Cerebellar cortex (tissue), 1 donor: ENCODE measurements at places on chromosomes 3 and 15.
A peak's percentile ranks its signal among the peaks of the same experiment; 100 is the strongest.

DNA sequence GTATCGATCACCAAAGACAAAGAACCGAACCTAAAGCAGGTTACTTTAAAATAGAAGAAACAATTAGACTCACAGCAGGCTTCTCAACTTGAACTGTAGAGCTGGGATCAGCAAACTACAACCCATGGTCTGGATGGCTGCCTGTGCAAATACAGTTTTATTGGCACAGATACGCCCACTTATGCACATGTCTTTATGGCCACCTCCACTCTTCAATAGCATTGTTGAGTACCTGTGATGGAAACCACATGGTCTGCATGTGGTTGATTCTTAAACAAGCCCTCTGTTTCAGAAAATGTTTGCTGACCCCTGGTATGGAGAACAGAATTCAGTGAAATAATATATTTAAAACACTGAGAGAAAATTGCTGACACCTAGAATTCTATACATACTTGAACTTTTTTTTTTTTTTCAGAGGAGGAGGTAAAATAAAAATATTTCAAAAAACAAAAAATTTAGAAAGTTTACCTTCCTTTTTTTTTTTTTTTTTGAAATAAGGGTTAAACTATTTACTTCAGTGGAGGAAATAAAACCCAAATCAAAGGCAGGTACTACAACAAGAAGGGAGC lies 263.8 kb upstream of the ATP10A start:
- no peak for DNase-seq

DNA sequence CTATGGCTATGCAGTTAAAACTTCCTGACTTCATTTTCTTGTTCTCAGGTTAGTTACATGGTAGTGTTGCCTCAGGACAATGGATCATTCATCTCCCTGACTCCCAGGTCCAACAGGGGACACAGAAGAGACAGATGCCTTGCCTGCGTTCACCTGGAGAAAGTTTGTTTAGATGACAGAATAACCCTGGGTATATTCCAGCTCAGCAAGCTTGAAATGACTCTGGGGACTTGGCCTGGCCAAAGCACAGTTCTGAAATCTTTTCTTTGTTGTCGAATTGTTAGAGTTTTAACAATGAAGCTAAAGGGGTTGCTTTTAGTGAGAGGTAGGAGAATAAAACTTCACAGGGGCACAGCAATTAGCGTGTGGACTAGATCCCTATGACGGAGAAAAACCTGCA lies 206.1 kb downstream of the PDZRN3 start:
- no peak for DNase-seq

DNA sequence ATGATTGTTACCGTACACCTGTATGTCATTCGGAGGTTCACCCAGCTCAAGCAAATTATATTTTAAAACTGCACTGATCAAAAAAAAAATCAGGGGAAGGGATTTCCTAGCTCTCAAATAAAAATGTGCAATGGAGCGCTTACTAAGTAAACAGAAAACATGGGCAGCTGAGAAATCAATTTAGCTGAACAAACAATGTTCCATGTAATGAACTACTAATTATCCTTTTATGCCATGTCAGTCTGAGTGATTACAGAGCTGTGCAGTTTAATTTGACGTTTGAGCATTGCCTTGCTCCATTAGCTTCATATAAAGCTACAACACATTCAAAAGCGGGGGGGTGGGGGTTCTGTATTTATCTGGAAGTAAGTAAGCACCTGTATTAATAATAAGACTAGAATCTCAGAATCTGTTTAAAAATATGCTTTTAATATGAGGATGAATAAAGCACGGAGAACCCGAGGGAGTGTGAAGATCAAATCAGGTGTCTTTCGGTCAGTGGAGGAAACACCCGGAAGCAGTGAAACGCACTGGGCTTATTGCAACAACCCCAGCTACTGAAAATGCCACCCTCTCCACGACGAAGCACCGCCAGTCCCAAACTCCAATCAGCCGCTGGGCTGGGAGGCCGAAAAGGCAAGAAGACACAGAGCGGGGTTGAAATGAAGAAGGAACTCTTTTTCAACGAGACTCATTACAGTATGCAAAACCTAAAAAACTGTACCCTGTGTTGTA lies 196.5 kb upstream of the ATP11B start:
- no peak for DNase-seq

- DNase-seq = no peak
Measured at GRCh38 chr3:104108522-104108921, 1258.2 kb upstream of the ALCAM start.

DNA sequence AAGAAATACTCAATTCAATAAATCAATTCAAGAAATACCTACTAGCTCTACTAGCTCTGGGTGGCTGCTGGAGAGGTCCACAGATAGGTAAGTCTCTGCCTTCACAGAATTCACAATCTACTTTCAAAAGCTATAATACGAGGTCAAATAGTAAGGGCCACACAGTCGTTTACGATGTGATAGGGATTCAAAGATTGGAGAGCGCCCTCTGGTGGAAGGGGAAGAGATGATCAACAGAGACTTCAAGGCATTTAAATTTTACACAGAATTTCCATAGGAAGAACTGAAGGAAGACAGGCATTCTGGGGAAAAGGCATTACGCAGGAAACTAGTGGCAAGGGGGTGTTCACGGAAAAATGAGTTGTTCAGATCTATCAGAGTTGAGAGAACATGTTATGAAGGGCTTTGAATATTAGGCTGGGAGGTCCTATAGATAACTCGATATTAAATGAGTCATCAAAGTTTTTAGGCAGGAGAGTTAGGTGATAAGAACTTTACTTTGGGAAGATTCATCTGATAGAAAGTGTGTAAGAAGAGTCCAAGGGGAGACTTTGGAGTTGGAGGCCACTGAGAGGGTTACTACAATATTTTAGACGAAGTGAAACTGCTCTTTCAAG lies 128.8 kb downstream of the FRMD5 start:
- DNase-seq = peak; percentile 59

DNA sequence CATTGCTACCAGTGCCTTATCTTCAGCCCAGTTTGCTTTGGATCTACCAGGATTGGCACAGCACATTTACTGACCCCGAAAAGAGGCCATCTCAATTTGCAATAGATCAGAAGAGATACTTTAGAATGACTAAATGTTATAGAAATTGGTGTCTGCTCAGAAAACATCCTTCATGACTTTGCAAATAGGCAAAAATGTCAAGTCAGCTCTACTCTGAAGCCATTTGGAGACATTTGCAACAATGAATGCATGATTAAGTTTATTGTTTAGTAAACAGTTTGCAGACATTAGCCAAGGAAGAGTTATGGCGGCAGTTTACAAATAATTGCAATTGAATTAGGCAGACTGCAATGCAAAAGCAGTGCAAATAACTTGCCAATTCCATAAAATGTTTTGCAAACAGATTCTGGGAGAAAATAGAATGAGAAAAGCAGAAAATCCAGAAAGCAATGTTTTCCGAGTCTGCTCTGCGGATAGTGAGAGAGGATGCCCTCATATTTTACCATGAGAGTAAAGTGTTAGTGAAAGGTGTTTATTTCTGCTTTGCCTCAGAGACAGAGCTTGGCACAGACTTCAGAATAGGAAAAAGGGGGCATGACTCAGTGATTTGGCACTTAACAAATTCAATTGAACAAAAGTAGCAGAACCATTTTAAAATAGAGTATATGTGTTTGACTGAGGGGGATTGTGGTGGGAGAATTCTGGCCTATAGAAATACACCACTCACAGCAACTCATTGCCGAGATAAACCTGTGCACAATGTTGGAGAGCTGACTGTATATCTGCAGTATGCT lies 334.9 kb upstream of the NR2F2 start:
- DNase-seq = no peak

GRCh38 chr3:45993421-45994027 lies 2.1 kb downstream of the FYCO1 start:
- no peak for DNase-seq

DNA sequence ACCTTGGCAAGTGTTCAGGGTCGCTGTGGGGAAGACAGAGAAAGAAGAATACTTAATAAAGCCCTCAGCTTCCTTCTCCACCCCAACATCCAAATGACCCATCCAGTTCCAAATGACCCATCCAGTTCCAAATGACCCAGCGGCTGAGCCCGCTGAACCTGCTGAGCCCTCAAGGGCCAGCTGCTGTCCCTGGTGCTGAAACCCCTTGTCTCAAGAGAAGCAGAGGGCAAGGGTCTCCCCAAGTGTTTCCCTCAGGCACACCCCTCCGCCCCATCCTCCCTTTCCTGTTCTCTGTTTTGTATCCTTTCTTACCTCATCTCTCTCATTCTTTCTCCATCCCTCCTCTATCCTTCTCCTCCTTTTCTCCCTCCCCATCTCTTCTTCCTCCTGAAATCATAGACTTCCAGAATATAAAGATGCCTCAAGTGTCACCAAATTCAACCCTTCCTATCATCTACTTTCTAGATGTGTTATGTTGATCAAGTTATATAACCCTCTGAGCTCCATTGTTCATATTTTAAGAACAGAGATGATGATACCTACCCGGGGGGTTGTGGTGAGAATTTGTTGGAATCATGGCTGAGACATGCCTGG lies 29.0 kb downstream of the CCDC33 start:
- DNase-seq = no peak

DNA sequence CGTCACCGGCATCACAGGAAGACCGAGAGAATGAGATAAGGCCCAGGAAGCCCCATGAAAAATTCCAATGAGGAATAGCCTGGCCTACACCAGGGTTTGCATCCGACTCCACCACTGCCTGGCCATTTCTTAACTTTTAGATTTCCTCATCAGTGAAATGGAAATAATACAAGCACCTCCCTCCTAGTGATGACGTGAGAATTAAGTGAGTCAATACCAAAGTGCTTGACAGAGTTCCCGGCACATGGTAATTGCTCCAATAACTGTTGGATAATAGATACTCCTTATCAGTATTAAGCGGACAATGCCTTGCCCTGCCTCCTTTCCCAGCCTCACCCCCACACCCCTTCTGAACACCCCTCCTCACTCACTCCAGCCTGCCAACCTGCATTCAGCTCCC lies 105.4 kb downstream of the TLE3 start:
- no peak for DNase-seq

DNA sequence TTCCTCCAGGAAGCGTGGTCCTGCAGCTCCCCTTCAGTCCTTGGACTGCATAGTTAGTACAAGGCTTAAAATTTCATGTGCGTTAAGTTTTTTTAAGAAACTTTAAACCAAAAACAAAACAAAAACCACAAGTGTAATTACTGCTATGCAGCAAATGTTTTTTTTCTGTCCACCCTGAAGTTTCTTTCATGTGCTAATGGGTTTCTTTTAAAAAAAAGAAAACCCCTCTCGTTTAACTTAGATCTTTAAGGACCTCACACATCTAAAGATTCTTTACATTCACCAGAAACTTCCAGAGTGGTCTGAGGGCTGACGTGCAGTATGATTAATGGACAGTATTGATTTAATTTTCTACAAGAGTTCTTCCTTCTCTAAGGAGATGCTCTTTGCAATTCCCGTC lies 72.0 kb upstream of the PYGO1 start:
- no peak for DNase-seq

DNA sequence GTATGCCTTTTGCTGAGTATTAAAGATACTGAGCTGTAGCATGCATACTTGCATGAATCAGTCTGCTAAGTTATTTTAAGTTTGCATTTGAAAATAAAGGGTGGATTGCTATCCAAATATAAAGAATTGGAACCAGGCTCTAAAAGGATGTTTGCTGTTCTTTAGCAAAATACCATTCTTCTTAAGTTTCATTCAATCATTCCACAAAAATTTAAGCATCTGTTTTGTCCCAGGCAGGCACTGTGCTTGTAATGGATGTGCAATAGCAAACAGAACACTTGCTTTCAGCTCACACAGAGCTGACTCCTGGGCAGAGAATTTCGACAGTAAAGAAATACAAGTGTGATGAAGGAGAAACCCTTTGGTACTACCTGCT lies 151.1 kb downstream of the PGPEP1L start:
- DNase-seq = no peak

DNA sequence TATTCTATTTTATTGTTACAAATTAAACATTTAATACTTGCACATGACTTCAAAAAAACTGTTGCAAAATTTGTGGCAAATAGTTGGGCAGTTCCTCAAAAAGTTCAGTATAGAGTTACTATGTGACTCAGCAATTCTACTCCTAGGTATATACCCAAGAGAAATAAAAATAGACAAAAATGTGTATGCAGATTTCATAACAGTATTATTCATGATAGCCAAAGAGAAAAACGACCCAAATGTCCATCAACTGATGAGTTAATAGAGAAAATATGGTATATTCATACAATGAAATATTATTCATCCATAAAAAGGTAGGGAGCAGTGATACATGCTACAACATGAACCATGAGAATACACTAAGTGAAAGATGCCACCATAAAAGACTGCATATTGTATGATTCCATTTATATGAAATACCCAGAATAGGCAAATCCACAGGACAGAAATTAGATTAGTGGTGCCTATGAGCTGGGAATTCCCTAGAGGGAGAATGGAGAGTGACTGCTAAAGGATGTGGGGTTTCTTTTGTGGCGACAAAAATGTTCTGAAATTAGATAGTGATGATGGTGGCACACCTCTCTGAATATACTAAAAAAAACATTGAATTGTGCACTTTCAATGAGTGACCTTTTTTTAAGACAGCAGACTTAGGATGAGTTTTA lies 31.6 kb upstream of the CLASP2 start:
- no peak for DNase-seq

DNA sequence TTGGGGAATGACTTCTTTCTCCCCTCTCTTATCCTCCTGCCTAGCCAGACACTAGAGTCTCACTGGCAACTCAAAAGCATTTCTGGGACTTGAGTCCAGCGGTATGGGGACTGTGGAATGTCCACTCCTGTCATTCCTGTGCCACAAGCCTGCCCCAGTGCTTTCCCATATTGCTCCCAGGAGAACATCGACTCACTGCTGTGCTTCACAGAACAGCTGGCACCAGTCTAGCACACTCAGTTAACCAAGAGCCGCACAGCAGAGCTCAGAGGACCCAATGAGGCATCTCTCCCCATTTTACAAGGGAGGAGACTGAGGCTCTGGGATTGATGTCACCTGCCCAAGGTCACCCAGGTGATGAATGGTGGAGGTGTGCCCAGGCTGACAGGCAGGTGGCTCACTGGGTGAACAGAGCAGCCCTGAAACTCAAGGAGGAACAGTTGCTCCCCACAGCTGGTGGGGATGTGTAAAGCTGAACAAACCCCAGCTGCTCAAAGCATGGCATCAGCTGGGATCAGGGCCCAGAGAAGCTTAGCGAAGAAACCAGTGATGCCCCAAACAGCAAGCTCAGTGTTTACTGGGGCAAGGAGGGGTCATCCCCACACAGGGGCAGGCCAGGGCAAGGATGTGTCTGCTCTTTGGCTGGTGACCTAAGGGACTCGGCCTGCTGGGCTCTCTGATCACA lies 35.4 kb upstream of the DUSP7 start:
- DNase-seq = no peak

GRCh38 chr15:59439576-59439975 lies 1.6 kb downstream of the FAM81A start:
- no peak for DNase-seq

GRCh38 chr3:80606073-80606472 lies 838.3 kb upstream of the ROBO1 start:
- DNase-seq = no peak

DNA sequence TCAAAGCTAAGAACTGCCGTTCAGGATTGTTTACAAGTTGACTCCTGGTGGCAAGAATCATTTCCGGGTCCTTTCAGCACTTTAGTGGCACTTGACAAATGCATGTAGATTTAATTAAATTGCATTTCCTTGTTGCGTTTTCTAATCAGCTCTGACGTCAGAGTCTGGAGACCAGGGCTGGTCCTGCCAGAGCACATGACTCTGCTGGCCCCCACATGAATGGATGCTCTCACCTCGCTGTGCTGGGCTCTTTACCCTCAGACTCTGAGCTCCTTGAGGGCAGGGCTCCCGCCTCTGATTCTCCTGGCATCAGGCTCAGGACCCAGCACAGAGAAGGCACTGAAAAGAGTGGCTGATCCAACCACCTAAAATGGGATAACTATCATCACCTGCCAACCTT lies 69.4 kb downstream of the FEM1B start:
- no peak for DNase-seq

- no peak for DNase-seq
Measured at GRCh38 chr3:186880406-186880805, 37.9 kb downstream of the ADIPOQ start.
